Endothelial cell of umbilical vein (primary cell): ENCODE measurements at places on chromosomes 5 and 9. TPM values are rescaled to one million over a fixed set of nuclear protein-coding genes. Genes with fewer than 3 reads are reported as not detected.

Gene IFNK
- not detected in 2 replicates for total RNA-seq

Gene ADAMTS16
- not detected in 2 replicates for total RNA-seq

Gene SH3RF2
- 0.84 and 0.90 TPM in 2 replicates for total RNA-seq

Gene CCDC152
- 2.1 and 2.8 TPM in 2 replicates for total RNA-seq

Gene FBXL17
- total RNA-seq, result 8.8 and 13.9 TPM in 2 replicates

Gene SPINK6
- not detected in 2 replicates for total RNA-seq

Gene TSSK1B
- total RNA-seq, result 0.12 TPM in 1 of 2 replicates, not detected in the other

GRCh38 chr9:117687532-117687931 lies 16.7 kb upstream of the TLR4 start:
- H3K27me3 ChIP-seq, result no peaks in the 10 kb centered on the region
- DNase-seq, result no peak
- no peak overlapping the region for H3K4me3 ChIP-seq
- no peaks in the 10 kb centered on the region for H3K36me3 ChIP-seq
- no peak overlapping the region for H3K27ac ChIP-seq

- H3K36me3 ChIP-seq, result no peaks in the 10 kb centered on the region
- no peak overlapping the region for H3K4me3 ChIP-seq
- no peak for DNase-seq
These were observed 410.4 kb upstream of the KLF4 start for GRCh38 chr9:107899961-107900330.

DNA sequence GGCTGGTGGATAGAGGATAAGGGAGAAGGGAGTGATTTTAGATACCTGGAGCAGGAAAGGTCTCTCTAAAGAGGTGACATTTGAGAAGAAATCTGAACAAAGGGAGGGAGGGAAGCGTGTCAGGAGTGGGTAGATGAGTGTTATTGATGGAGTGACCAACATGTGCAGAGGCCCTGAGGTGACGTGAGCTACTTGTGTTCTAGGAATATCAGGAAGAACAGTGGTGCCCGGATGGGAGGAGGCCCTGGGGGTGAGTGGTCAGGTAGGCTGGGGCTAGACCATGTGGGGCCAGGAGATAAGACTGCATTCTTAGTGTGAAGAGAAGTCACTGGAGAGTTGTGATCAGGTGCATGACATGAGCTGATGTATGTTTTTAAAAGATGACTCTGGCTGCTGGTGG lies 256.2 kb downstream of the ARHGAP26 start:
- no peaks in the 10 kb centered on the region for H3K27me3 ChIP-seq
- H3K36me3 ChIP-seq, result no peaks in the 10 kb centered on the region
- no peak overlapping the region for H3K27ac ChIP-seq
- peaks cover 5% of the 10 kb centered on the region for H3K4me1 ChIP-seq
- no peak overlapping the region for H3K4me3 ChIP-seq
- DNase-seq, result no peak

GRCh38 chr5:113330533-113331208 lies 104.1 kb downstream of the TSSK1B start:
- no peaks in the 10 kb centered on the region for H3K36me3 ChIP-seq
- H3K4me1 ChIP-seq, result peaks cover 9% of the 10 kb centered on the region
- peak; percentile 75 for DNase-seq

GRCh38 chr9:98080326-98080725 lies 23.8 kb downstream of the NANS start:
- DNase-seq, result no peak
- peaks cover 18% of the 10 kb centered on the region for H3K36me3 ChIP-seq

- no peak for DNase-seq
- H3K4me3 ChIP-seq, result no peak overlapping the region
- H3K36me3 ChIP-seq, result no peaks in the 10 kb centered on the region
- no peak overlapping the region for H3K27ac ChIP-seq
These were observed 54.5 kb upstream of the OLFM1 start for GRCh38 chr9:135032868-135033460.

GRCh38 chr5:160155017-160155750 lies 35.9 kb upstream of the PWWP2A start:
- no peaks in the 10 kb centered on the region for H3K27me3 ChIP-seq
- no peaks in the 10 kb centered on the region for H3K4me1 ChIP-seq
- DNase-seq, result no peak
- H3K4me3 ChIP-seq, result no peak overlapping the region
- no peaks in the 10 kb centered on the region for H3K36me3 ChIP-seq

GRCh38 chr5:136714286-136714685 lies 348.9 kb upstream of the TRPC7 start:
- H3K4me1 ChIP-seq, result no peaks in the 10 kb centered on the region
- H3K36me3 ChIP-seq, result no peaks in the 10 kb centered on the region
- no peak for DNase-seq
- no peak overlapping the region for H3K27ac ChIP-seq
- no peak overlapping the region for H3K4me3 ChIP-seq
- H3K27me3 ChIP-seq, result peaks cover 3% of the 10 kb centered on the region

- no peak overlapping the region for H3K4me3 ChIP-seq
- H3K27ac ChIP-seq, result no peak overlapping the region
- peaks cover 36% of the 10 kb centered on the region for H3K4me1 ChIP-seq
These were observed 194.5 kb downstream of the NR3C1 start for GRCh38 chr5:143208781-143209510.

GRCh38 chr9:90073186-90073945 lies 468.6 kb downstream of the GADD45G start:
- no peaks in the 10 kb centered on the region for H3K36me3 ChIP-seq
- H3K4me1 ChIP-seq, result no peaks in the 10 kb centered on the region
- no peak overlapping the region for H3K27ac ChIP-seq
- DNase-seq, result no peak
- H3K4me3 ChIP-seq, result no peak overlapping the region

DNA sequence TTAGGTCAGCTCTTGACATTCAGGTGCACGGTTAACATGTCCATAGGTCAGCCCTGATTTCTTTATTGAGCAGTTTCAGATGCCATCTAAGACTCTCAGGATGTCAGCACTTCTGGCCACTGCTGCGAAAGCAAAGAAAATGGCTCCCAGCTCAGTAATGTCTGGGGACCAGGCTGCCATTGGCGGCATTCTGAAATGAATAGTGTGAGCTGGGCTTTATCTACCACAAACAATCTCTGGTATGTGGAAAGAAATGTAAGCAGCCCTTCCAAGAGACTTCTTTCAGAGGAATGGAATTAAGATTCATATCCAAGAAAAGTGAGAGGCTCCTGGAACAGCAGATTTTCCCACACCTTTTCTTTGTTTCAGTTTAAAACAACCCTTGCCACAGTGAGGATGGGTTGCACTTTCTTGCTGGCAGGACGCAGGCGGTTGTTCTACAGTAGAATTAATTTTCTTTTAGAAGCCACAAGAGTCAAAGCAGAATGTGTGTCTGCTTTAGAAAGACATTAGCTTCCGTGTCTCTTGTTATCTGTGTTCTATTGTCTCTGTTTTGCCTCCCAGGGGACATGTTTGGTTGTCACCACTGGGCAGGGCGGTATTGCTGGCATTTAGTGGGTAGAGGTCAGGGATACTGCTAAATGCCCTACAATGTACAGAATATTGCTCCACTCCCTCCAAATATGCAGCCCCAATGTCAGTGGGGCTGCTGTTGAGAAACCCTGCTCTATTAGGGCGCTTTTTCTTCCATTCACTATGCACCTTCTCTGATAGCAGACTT lies 149.9 kb upstream of the ANKH start:
- H3K27me3 ChIP-seq, result peaks cover 2% of the 10 kb centered on the region
- H3K27ac ChIP-seq, result no peak overlapping the region
- no peaks in the 10 kb centered on the region for H3K36me3 ChIP-seq
- H3K4me3 ChIP-seq, result no peak overlapping the region
- no peaks in the 10 kb centered on the region for H3K4me1 ChIP-seq
